Activated T-cell treated with anti-CD3 and anti-CD28 coated beads, Interleukin-2, amount 50 U/mL, for 4 hours (primary cell): ENCODE measurements at places on chromosomes 3 and 15. TPM values are rescaled to one million over a fixed set of nuclear protein-coding genes. Genes with fewer than 3 reads are reported as not detected.

Gene ADCY5
- not detected for total RNA-seq

GRCh38 chr3:125057186-125057850 is 1.5 kb upstream of the HEG1 start:
- no peak for DNase-seq

GRCh38 chr3:107910713-107911259 is 180.0 kb downstream of the CD47 start:
- no peak for DNase-seq

Gene SMCO1
- total RNA-seq: not detected

- no peak for DNase-seq
These were observed 6.8 kb downstream of the STOML1 start for GRCh38 chr15:73985101-73985873.

DNA sequence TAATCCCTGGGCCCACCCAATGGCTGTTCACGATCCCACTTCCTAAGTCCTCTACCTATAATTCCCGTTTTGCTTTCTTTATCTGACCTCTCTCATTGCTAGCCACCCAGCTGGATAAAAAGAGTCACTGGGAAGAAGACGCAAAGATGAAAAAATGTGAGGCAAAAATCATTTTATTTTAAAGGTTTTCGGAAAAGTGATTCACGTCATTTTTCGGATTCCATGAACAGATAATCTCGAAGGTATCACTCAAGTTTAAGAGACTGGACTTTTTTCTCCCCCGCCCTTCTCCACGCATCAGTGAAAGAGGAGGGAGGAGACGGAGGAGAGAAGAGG is 266.6 kb downstream of the CGGBP1 start:
- DNase-seq: no peak

Gene GOLGA8J
- total RNA-seq: 0.11 TPM

Gene NUSAP1
- total RNA-seq: 10.1 TPM

DNA sequence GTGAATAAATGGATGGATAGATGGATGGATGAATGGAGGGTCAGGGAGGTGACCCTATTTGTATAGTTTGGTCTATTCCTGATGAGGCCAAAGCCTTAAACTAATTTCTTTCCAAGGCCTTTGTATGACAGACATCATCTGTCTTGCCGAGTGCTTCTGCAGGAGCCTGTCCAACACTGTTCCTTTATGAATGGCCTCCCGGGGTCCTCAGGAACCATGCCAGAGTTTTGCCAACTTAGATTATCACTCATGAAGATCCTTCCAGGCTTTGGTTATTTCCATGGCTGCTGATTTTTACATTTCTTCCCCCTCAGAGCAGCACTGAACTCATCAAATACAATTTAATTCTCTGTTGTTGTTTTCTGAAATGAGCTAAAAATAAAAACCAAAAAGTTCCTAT is 133.0 kb upstream of the SOX2 start:
- no peak for DNase-seq

DNA sequence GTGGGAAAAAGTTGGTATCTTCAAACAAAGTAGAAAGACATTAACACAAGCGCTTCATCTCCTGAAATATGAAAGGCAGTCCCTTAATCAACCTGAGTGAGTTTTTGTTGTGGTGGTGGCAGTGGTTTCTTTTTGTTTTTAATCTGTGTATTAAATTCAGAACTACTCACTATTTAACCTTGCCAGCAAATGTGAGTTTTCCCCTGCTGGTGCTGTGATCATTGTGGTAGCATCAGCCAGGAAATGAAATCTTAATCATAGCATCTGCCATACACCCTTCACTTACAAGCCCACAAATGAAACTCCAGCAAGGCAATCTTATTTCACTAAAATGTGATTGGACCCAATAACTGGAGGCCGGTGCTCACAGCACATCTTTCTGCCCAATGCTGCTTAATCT is 229.7 kb downstream of the SHOX2 start:
- DNase-seq: no peak

Gene LNP1
- total RNA-seq: 1.5 TPM

DNA sequence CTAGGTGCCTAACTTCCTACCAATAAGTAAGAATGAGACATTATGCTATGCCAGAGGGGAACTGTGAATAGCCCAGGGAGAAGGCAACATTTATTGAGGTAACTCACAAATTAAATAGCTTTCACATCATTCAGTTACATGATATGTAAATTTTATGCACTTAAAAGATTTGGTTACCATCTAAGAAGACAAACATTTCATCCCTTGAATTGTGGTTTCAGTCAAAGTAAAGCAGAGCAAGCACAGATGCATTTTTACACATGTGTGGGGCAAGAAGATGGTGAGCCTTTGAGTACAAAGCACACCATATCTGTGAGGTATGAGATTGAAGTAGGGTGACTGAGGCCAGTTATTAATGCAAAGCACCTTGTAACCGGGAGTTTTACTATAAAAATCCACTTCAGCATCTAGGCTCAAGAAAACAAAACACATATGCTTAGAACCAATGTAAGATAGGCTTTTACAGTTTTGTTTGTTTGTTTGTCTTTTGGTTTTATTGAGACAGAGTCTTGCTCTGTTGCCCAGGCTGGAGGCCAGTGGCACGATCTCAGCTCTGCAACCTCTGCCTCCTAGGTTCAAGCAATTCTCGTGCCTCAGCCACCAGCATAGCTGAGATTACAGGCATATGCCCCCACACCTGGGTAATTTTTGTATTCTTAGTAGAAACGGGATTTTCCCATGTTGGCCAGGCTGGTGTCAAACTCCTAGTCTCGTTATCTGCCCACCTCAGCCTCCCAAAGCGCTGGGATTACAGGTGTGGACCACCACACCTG is 3.5 kb downstream of the PLSCR2 start:
- no peak for DNase-seq

- DNase-seq: no peak
These were observed 63.6 kb downstream of the OSTN start for GRCh38 chr3:191262650-191263049.

DNA sequence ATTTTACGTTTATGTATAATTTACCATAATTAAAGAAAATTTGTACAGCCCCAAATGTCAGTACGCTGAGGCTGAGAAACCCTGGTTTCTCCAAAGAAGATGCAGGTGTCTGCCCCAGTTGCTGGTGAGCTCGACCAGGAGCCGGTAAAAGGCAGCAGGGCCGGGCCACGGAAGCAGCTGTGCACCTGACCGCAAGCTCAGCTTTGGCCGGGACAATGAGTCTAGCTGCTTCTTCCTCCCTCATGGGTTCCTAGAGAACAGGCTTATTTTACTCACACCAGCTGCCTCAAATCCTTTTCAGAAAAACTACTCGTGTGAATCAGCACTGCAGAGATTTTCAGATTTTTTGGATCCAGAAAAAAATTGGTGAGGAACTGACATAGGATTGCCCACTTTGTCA is 18.0 kb upstream of the ZXDC start:
- no peak for DNase-seq

GRCh38 chr3:58706395-58707167 is 40.0 kb upstream of the FAM3D start:
- no peak for DNase-seq

DNA sequence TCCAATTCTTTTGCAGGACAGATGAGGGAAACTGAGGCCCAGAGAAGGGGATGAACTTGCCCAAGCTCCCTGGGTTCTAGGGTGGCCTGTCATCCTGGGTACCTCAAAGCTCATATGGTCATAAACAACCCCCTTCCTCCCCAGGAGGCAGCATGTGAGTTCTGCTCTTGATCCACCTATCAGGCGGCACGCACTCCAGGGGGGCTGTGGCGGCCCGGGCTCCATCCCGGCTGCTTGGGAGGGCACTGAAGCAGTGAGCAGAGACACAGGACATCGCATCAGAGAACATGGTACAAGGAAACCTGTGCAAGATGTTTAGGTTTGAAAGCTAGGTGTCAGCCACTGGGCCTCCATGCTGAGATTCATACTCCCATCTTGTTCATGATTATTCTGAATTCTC is 34.2 kb downstream of the CPN2 start:
- DNase-seq: no peak

- DNase-seq: no peak
These were observed 27.6 kb downstream of the CNOT10 start for GRCh38 chr3:32712506-32713055.

DNA sequence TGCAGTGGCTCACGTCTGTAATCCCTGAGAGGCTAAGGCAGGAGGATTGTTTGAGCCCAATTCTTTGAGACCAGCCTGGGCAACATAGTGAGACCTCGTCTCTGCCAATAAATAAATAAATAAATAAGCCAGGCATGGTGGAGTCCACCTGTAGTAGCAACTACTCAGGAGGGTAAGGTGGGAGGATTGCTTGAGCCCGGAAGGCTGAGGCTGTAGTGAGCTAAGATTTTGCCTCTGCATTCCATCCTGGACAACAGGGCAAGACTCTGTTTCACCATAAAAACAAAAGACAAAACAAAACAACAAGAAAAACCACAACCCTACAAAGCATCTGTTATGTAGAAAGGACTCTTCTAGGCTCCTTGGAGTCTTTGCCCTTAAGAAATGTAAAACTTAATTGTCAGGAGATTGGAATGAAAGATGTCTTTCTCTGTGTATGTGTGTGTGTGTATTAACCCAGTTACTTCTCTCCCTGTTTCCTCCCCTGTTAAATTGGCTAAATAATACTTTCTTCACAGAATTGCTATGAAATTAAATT is 9.5 kb downstream of the NECTIN3 start:
- no peak for DNase-seq

Gene ZNF860
- 0.66 TPM for total RNA-seq

GRCh38 chr3:52146189-52146588 is 8.0 kb downstream of the POC1A start:
- no peak for DNase-seq

DNA sequence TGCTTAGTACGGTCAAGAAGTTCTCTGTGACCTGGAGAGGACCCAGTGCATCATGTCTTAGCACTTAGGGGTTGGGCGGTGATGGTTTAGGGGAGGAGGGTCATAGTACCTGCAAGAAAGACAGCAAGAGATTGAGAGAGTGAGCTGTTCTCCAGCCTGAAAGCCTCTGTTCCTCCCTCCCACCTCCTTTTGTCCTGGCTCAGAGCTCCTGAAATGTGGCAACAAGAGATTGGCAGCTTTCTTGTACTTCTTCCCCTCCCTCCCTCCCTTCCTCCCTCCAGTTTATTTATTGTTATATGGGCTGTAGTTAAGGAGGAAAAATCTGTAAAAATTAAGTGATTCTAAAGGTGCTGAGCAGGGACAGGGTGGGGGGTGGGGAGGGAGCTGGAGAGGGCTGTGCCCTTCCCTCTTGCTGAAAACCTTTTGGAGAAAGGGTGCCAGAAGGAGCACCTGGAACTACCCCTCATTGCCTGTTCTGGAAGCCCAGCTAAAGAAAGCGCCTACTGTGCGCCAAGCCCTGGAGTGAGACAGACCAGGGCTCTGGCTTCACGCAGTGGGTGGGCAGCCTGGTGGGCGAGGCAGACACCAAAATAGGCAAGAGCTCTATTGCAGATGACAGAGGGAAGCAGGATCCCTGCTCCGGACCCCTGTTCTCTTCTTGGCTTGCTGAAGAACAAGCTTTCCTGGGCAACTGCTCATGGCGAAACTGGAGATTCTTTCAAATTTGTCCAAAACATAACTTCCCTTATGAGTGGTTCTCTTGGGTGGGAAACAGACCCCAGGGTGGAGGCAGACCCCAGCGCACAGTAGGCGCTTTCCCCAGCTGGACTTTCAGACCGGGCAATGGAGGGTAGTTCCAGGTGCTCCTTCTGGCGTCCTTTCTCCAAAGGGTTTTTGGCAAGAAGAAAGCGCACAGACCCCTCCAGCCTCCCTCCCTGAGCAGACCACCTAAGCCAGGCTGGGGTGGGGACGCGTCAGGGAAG is 35.6 kb downstream of the LINGO1 start:
- no peak for DNase-seq

DNA sequence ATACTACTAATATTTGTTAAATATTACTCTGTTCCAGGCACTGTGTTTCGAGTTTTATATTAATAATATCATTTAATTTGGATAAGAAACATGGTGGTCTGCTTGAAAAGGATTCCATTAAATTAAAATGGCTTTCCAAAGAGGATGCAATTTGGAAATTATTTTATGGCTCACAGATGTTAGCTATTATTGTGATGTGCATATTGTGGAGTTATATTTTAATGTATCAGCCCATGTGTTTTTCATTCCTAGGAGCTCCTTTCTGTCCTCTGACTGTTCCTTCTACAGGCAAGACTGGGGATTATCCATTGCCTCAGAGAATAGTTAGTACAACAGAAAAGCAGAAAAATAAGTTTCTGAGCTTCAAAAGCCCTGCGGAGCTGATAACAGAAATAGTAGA is 376.7 kb upstream of the PDZRN3 start:
- no peak for DNase-seq

GRCh38 chr3:45398178-45398577 is 9.8 kb downstream of the LARS2 start:
- DNase-seq: no peak

DNA sequence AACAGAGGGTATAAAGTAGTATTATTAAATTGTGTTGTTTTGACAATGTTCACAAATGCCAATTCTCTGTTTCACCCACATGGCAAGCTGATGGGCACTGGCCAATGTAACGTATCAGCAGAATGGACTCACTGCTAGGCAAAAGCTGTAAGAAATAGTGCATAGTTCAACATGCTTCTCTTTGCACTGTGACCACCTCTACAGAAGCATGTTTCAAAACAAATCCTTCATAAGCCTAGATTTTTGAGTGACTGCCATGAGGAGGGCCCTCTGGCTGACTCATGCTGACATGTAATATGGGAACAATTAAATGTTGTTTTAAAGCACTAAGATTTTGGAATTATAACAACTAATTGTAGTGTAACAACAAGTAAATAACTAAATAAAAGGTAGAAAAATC is 3.2 kb downstream of the GBE1 start:
- DNase-seq: no peak

GRCh38 chr3:13571831-13572750 is 23.2 kb downstream of the FBLN2 start:
- DNase-seq: no peak

DNA sequence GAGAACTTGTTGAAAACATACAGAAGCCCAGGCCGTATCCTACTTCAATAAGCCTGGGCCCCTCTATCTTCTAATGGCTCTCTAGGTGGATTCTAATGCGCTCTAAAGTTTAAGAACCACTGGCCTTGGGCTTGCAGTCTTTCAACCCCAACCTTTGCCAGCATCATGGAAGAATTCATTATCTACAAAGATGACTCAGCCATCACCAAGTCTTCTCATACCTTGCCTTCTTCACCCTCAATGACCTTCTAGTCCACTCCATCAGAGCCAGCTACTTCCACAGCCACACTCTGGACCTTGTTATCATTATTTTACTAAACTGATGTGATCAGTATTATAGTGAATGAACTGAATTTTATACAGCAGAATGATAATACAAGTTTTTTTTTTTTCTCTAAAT is 16.9 kb upstream of the TIPARP start:
- DNase-seq: no peak

Gene CFAP20DC
- 0.38 TPM for total RNA-seq

Gene RASGRF1
- not detected for total RNA-seq

Gene ZNF80
- total RNA-seq: not detected

DNA sequence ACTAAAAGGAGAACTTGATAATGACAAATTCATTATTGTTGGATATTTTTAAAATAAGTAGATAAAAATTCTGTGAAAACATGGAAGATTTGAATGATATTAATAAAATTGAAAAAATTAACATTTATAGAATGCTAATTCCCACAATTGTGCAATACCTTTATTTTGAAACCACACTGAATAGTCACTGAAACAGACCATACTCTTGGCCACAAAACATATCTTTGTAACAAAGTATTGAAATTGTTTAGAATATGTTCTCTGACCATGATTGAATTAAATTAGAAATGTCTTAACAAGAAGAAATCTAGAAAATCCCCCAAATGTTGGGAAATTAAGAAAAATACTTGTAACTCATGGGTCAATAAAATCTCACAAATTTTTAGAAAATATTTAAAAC is 49.2 kb downstream of the ARHGAP11B start:
- DNase-seq: no peak

- DNase-seq: no peak
These were observed 738.3 kb upstream of the CFAP20DC start for GRCh38 chr3:59788133-59788532.

- DNase-seq: no peak
These were observed 121.6 kb downstream of the RBPMS2 start for GRCh38 chr15:64653757-64654156.
